ENCODE measurements at places on chromosomes 1 and 21.

GRCh38 chr21:28144089-28144488, 848.6 kb downstream of the LTN1 start:
- no peak for DNase-seq

DNA sequence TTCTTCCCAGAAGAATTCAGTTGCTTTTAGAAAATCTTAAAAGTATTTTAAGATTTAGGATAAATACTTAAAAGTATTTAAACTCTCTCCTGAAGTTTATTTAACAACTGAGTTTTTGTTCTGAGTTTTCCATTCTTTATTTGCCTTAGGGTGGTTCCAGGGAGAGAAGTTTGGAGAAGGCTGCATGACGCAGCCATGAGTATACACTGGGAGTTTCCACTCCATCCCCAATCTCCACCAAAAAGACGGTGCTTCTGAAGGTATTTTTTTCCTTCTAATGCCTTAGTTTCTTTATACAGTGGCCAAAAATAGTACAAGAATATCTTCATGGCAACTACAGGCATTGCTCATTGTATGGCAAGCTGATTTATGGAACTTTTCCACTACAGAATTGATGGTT, 122.7 kb downstream of the ST6GALNAC5 start:
- no peak for DNase-seq

DNA sequence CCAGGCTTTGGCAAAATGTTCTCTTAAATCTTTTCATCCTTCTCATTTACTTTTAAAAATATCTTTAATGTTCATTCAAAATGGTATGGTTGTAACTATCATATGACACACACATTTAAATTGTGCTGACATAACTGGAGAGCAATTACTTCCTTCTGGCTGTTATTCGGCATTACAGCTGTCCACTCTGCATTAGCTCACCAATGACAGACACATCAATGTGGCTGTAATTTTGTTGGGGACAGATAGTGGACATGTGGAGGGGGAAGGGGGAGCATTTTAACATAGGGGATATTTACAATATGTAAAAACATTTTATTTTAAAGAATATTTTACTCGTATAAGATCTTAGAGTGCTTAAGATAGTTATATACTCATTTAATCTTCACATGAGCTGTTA, 319.8 kb downstream of the HMCN1 start:
- DNase-seq = no peak

DNA sequence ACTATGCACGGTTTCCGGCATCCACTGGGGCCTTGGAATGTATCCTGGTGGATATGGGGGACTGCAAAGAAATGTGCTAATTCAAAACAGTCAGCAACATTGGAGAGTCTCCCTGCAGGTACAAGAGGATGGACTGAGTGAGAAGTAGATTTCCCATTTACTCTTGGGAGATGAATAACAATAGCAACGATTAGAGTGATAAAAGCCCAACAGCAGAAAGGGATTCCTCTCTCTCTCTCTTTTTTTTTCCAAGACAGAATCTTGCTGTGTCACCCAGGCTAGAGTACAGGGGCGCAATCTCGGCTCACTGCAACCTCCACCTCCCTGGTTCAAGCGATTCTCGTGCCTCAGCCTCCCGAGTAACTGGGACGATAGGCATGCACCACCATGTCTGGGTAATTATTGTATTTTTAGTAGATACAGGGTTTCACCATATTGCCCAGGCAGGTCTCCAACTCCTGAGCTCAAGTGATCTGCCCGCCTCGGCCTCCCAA, 5.0 kb upstream of the SHCBP1L start:
- no peak for DNase-seq

DNA sequence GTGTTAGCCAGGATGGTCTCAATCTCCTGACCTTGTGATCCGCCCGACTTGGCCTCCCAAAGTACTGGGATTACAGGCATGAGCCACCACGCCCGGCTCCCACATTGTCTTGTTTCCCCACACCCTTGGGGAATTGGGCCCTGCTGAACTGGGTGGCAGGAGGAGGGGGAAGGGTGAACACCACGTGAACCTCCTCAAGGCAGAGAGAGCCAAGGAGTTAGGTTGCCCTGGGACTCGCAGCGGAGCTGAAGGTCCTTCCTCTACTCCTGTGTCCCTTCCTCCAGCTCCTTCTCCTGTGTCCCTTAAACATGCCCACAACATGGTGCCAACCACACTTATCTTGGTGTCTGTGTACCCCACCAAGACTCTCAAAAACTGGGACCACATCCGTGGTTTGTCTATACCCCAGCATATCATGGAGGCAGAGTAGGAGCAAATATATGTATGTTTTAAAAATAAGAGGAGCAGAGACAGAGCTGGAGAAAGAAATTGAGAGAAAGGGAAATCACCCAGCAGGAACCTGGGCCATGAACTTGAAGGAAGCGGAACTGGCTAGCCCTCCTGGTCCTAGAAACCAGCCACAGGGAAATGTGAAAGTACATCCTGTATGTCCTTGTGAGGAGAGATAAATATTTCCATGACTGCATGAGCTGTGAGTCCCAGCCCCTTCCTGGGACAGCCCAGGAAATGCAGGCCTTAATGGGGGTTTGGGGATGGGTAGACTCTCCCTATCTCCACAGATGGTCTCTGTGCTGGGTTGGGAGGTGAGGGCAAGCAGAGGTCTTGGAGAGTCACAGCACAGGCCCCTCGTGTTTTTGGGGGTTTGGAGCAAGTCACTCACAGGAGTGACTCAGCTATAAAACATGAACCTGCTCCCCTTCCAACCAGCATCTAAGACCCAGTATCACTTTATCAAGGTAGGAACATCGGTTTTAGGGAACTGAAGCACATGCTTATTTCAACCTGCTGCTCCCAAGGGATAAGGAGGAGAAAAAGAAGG, 9.4 kb upstream of the TAL1 start:
- no peak for DNase-seq

DNA sequence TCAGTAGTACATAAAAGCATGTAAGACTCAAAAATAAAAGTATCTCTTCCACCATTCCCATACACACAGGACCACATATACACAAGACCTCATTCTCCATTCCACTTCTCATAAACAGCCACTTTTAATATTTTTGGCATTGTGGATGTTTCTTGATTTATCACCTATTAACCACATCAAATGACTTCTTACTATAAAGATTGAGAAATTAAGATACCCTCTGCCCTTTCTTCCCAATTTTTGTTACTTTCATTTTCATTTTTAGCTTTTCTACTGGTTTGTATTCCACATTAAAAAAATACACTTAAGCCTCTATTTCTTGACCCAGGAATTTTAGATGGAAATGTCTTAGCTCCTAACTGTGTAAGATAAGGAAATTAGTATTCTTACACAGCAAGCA, 22.8 kb downstream of the AKT3 start:
- DNase-seq = no peak

- DNase-seq = no peak
These were observed 21.8 kb upstream of the CNIH3 start for GRCh38 chr1:224594360-224594759.

DNA sequence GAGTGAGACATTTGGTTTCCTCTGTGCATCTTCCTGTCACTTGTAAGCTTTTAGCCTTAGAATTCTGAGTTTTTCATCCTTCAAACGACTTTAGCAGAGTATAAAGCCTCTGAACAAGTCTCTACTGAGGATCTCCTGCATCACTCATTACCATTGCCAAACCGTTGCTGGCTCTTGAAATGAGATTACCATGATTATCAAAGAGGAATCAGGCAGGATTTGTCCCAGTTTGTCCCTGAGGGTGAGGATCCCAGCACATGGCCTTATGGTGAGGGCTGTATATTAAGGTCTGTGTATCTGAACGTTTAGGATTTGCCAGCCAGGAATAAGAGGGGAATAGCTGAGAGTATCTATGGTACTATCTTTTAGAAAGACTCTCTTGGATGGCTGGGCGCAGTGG, 169.5 kb upstream of the L1TD1 start:
- DNase-seq = no peak

DNA sequence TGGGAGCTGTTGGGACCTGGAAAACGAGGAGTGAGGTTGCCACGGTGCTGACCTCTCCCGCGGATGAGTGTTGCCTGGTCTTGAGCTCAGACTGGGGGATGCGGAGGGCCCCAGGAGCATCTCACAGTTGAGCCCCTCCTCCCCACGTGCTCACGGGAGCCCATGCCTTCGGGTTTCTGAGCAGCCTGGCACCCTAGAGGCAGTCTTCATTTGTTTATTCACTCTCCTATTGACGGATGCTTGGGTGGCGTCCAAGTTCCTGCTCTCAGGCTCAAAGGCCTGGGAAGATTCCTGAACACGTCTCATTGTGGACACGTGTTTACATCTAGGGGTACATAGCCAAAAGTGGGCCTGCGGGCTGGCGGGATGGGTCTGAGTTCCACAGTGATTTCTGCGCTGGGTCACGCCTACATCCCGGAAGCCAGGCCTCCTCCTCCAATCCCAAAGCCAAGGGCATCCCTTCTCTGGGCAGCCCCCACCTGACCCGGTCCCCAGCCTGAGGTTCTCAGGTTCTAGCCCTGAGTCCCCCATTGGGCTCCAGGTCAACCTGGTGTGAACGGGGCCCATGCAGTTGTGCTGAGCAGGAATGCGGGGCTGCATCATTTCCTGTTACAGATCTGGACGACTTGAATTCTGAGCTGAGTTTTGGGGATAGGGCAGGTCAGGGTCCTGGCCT, 14.7 kb downstream of the WNT3A start:
- no peak for DNase-seq

DNA sequence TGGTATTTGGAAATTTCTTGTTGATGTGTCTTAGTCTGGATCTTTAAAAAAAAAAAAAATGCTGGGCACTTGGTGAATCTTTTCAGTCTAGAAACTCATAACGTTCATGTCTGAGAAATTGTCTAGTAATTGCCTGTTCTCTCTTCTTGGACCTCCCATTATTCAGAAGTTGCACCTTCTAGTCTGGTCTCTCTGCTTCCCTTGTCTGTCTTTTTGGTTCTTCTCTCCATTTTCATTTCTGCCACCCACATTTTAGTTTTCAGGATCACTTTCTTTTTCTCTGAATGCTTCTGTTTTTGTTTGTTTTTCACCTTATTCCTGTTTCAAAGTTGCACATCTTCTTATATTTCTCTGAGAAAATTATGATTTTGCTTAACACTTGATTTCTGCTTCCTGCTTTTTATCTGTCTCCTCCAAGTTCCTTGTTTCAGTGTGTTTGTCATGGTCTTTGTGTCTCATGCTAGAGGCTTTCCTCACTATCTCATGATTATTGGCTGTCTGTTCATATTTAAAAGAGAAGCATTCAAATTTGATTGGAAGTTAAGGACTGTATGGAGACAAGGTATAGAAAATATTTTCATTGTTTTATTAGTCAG, 21.3 kb downstream of the BACE2 start:
- no peak for DNase-seq

- no peak for DNase-seq
These were observed 27.2 kb downstream of the NGF start for GRCh38 chr1:115310581-115311473.

DNA sequence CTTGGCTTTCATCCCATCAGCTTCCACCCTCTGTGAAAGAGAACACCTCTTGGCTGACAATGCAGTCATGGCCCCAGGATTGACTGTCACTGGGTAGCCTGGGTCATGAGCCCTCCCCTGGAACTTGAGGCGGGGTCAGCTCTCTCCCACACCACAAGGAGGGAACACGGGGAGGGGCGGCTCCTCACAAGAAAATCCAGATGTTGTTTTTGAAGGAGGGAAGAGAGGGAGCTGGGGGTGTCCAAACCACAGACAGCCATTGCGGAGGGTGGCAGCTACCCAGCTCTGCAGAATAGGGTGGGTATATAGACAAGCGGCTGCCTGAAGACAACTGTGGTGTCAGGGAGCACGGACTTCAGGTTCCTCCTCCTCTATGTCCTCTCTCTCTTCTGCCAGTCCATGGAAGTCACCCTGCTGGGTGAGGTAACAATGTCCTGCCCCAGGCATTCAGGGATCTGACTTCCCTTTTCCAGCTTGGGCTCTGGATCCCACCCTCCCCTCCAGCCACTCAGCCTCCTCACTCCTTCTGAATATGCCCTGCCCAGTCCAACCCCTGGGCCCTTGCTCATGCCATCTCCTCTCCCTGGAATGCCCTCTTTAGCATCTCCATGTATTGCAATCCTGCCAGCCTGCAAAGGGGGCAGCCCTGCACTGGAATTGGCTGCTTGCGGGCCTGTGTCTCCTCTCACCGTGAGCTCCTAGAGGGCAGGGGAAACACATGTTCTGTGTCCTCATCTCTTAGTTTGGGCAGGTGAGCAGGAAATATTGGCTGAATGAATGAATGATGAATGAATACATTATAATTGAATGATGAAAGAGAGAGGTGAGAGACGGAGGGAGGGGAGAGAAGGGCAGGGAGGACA, 60.9 kb upstream of the RUNX3 start:
- DNase-seq = no peak

DNA sequence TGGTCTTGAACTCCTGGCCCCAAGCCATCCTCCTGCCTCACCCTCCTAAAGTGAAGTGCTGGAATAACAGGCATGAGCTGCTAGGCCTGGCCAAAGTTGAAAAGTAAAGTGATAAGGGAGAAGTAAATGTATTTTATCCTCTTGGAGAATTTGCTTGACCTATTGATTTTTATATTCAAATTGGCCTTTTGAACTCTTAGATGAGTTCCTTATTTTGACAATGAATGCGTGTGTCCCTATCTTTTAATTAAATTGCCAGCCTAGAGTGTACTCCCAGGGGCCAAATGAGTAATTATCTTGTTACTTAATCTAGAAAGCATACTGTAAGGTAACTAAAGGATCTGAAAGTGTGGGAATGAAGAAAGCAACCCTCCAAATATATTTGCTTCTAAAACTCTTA, 11.4 kb downstream of the RNF11 start:
- no peak for DNase-seq

DNA sequence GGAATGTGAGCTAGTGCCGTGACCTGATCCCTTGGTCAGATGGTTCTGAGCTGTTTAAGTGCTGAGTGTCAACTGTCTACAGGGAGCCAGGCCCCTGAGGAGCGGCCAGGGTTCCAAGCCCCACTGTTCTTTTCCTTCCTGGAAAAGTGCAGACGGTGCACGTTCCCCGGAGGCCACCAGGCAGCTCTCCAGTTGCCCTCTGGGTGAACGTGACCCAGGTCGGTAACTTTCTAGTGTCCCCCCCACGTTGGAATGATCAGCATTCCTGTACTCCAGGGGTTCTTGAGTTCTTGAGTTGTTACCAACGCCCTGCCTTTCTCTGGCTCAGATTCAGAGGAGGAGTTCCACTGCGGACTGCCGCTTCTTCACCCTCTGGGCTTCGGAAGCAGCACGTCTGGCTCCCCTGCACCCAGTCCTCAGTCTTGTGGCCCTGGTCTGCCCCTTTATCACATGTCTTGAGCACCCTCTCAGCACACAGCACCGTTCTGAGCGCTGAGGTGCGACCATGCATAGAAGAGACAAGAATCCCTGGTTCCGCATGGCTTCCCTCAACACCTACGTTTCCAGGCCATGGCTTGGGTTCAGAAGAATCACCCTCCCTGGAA, 131.5 kb downstream of the DHRS3 start:
- no peak for DNase-seq

- no peak for DNase-seq
These were observed 5.6 kb downstream of the ELK4 start for GRCh38 chr1:205626216-205626615.

DNA sequence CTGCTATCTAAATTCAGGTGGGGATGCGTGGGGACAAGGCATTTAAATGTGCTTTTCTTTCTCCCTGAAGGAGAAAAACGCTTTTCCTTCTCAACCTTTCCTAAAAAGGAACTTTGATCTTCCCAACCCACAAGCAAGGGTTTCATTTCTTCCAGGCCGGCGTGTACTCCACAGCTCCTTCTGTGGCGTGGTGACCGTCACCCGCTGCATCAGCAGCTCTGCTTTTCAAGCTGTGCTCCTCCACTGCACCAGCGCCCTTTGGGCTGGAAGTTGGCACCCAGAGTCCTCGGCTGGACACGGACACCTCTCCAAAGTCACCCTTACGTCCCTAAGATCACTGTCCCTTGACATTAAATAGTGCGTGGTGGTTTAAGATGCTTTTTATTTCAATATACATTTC, 54.3 kb downstream of the PEX14 start:
- DNase-seq = no peak

- DNase-seq = no peak
These were observed 1.7 kb downstream of the KCNJ10 start for GRCh38 chr1:160068225-160068624.

Data from GM19239 (cell line).